ENCODE measurements at places on chromosomes 11 and 22.

- no peak for DNase-seq
These were observed 48.0 kb upstream of the CADM1 start for GRCh38 chr11:115552151-115552772.

DNA sequence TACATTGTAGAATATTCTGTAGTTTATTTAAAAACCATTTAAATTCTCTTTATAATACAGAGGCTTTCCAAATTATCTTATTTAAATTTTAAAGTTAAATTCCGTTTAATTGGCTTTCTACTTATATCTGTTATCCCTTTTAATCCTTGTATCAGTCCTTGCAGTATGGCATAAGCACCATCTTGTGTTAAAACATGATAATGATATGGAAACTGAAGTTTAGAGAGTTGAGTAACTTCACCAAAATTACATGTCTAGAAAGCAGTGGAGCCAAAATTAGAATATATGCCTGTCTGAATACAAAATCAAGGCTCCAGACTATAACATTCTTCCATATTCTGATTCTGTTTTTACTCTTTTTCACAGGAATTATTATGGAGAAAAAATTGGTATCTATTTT, 57.0 kb downstream of the ANO5 start:
- DNase-seq, result no peak

- no peak for DNase-seq
These were observed 3.8 kb downstream of the OR10S1 start for GRCh38 chr11:123973816-123974215.

DNA sequence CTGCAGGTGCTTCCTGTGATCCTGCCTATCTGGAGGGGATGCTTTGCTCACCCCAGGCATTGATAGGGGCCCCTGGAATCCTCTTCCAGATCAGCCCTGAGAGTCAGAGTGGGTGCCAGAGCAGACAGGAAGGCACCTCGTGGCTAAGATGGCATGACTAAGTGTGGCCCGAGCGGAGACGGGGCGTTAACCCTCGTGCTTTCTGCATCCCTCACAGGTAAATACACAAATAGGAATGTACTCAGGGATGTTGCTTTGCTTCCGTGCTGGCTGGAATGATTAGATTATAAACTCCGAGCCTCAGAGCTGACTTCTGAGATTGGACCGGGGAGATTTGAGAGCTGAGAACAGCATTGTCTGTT, 312.7 kb upstream of the B3GAT1 start:
- DNase-seq, result no peak

DNA sequence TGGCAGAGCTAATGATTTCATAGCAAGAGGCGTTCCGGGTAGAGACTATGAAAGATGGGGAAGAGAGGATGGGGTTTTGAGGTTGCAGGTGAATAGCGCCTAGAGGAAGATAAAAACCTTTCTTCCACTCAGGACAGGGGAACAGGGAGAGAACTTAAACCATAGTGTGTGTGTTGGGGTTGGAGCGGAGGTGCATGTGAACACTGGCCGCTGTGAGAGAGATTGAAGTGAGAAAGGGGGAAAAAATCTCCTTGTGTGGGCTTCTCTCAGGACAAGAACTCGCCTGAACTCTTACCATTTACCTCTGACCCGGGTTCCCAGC, 3.4 kb downstream of the BSX start:
- DNase-seq, result no peak

- no peak for DNase-seq
These were observed 7.0 kb upstream of the SH3BP1 start for GRCh38 chr22:37632174-37633088.

GRCh38 chr11:116420030-116420429, 352.8 kb downstream of the BUD13 start:
- no peak for DNase-seq

DNA sequence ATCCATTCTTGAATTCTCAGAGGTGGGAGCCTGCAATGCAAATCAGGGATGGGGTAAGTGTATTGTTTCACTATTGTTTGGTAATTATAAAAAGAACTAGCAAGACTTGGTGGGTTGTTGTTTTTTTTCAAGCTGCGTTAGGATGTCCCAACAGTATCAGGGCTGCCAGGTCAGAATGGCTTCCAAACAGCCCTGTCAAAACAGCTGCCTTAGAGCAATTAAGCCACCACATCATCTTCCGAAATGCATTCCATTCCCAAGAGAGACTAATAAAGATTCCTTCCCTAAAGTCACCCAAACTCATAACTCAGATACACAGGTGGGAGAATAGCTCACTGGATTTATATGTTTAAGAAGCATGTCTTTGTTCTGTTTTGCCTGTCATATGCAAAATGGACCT, 23.5 kb downstream of the BBOX1 start:
- DNase-seq, result no peak

- no peak for DNase-seq
These were observed 22.9 kb upstream of the CARD18 start for GRCh38 chr11:105162506-105162905.

- DNase-seq, result no peak
These were observed 80.7 kb upstream of the NAV2 start for GRCh38 chr11:19631712-19632498.

DNA sequence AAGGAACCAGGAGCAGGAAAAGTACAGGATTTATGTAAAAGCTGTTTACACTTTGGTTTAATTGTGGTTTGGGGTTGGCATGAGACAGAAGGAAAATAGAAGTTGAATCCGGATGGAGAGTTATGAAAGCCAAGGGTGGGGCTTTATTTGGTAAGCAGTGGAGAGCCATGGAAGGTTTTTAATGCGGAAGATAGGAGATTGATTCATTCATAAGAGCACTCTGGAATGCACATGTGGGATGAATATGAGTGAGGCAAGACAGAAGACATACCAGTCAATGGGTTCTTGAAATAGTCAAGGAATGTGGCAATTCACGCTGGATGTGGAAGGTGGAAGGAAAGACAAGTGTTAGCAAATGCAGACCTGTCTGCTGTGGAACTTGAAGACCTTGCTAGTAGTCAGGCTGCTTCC, 9.3 kb upstream of the GLB1L3 start:
- no peak for DNase-seq

DNA sequence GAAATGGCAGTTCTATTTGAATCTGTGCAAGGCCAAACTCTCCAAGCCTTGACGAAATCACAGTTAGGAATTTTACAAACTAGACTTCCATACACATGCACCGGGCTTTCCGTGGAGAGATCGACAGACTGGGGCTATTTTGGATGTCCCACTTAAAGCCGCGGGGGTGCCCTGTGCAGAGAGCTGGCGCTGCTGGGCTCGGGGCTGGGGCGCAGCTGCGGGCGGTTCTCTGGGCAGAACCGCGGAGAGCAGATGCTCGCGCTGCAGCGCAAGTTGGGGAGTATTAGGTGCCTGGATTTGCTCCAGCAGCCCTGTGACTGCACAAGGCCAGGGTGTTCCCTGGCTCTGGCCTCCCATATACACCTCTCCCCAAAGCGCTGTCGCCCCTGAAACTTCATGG, 67.2 kb downstream of the SPATA19 start:
- DNase-seq, result no peak

DNA sequence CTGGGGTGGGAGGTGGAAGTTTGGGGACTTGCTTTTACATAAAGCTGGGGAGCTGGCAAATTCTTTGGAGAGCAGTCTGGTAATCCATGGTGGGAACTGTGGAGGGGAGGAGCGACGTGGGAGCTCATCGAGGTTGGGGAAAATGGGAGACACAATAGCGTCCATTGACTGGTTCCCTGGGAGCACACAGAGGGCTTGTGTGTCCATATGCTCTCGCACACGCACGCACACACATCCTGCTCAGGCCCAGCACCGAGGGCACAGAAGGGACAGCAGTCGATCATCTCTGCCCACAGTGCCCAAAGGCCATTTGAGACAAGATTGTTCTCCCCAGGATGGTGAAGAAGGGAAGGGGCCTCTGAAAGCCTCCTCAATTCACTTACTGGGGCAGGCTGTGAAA, 53.7 kb downstream of the FBXO7 start:
- no peak for DNase-seq

GRCh38 chr22:36594569-36594968, 65.6 kb upstream of the EIF3D start:
- DNase-seq, result no peak

DNA sequence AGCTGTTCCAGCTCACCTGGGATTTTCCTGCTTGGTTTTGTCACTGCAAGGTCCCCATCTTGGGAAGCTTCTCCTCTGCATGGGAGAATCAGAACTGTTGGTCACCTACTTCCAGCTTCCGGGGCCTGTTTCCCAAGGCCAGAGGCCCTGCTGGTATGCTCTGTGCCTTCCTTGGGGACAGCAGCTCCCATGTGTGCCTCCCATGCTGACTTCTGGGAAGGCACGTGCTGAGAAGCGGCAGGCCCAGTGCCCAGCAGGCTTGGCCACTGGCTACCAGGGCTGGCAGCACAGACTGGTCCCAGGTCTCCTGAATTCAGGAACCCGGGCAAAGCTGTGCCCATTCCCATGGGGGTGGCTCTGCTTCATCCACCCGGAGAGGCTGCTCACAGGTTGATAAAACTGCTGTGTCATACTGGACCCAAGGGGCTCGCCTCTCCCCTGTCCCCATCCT, 33.8 kb downstream of the MYEOV start:
- no peak for DNase-seq

- DNase-seq, result no peak
These were observed 4.7 kb upstream of the VSIG2 start for GRCh38 chr11:124756753-124757227.

- DNase-seq, result no peak
These were observed 28.9 kb downstream of the THOC5 start for GRCh38 chr22:29524442-29525191.

- no peak for DNase-seq
These were observed 556.1 kb downstream of the SOX6 start for GRCh38 chr11:15800111-15800800.

DNA sequence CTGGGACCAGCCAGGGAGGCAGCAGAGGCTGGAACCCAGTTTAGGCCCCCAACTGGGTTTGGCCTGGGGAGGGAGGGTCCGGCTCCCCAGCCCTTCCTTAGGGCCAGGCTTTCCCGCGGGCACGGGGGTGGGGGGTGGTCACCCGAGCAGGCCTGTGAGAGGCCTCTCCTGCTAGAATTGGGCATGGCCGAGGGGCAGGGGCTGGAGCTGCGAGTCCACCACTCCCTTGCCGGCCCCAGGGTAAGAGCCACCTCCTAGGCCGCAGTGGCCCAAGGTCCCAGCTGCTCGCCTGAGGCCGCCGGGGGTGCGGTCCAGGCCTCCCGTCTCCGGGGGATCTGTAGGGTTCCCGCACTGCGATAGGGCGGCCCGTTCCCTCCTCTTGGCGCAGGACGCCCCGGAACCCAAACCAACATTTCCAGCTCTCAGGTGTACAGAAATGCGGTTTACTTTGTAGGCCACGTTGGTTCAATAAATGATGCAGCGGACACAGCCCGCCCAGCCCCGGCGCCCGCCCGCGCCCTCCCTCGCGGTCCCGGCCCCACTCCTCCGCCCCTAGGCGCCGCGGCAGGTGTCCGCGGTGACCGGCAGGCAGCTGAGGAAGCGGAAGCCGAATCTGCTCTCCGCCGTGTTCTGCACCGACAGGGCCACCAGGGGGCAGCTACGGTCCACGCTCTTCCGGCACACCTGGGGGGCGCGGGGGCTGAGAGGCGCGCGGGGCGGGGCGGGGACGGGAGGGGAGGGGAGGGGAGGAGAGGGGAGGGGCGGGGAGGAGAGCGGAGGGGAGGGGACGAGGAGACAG, 5.9 kb downstream of the LMNTD2 start:
- peak; percentile 23 for DNase-seq

DNA sequence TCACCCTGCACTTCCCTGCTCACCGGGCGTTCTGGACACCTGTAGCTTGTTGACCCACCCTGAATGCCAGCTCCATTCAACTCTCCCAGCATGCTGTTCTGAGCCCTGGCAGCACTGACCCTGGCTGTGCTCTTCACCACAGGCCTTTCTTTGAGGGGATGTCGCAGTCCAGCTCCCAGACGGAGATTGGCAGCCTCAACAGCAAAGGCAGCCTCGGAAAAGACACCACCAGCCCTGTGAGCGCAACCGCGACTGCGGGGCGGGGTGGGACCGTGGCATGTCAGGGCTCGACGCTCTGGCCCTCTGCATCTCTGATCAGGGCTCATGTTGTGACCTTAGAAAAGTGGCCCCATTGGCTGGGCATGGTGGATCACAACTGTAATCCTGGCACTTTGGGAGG, 47.4 kb upstream of the RAB1B start:
- no peak for DNase-seq
